ENCODE measurements at places on chromosomes 16 and 17.

GRCh38 chr16:78768718-78769117, 669.3 kb downstream of the WWOX start:
- no peak for DNase-seq

DNA sequence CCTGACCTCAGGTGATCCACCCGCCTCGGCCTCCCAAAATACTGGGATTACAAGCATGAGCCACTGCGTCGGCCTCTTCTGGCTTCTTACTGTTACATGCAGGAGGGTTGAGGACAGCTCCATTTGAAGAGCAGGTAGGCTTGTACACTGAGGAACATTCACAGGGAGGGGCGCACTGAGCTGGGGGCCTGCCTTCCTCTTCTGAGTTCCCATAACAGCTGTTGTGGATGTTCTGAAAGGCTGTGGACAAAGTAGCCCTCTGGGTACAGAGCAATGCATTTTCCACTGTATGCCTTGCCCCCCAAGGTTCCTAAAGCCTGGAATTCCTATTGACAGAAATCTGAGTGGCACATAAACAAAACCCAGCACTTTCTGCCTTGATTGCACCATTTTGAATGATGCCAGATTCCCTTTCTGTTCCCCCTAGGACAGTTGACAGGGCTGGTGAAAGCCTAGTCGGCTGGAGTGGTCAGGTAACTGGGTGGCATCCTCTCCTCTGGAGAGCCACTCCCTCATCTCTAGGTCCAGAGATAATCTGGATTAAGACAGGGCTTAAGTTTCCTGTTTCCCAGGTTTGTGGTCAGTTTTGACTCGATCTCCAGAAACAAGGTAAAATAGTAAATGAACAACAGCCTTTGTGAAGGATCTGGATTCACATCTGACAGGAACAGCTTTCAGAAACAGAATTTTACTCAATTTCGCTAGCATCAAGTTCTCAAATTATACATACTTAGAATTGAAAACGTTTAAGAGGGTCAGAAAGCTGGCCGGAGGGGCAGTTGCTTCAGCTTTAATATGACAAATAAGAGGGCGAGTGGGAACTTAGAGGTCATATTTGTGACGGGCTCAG, 1.3 kb upstream of the CDK5R1 start:
- DNase-seq = no peak

- DNase-seq = no peak
Measured at GRCh38 chr16:55272744-55273143, 51.3 kb upstream of the IRX6 start.

GRCh38 chr17:227078-227945, 45.9 kb upstream of the DOC2B start:
- no peak for DNase-seq

Data from fibroblast of mammary gland (primary cell).